ENCODE measurements at places on chromosomes 5 and 9. TPM values are rescaled to one million over a fixed set of nuclear protein-coding genes. Genes with fewer than 3 reads are reported as not detected.

- no peaks in the 10 kb centered on the region for H3K36me3 ChIP-seq
- peaks cover 76% of the 10 kb centered on the region for H3K27me3 ChIP-seq
- no peak overlapping the region for H3K4me3 ChIP-seq
- no peak overlapping the region for H3K27ac ChIP-seq
- no peak for DNase-seq
These were observed 12.7 kb upstream of the TMEM174 start for GRCh38 chr5:73160239-73160671.

- H3K27me3 ChIP-seq: no peaks in the 10 kb centered on the region
- no peak for DNase-seq
- peaks cover 45% of the 10 kb centered on the region for H3K4me1 ChIP-seq
These were observed 473 bp downstream of the ZBTB34 start for GRCh38 chr9:126860757-126861466.

- H3K36me3 ChIP-seq: peaks cover 12% of the 10 kb centered on the region
- H3K4me3 ChIP-seq: no peak overlapping the region
These were observed 118.2 kb downstream of the ENTREP1 start for GRCh38 chr9:69443178-69443577.

DNA sequence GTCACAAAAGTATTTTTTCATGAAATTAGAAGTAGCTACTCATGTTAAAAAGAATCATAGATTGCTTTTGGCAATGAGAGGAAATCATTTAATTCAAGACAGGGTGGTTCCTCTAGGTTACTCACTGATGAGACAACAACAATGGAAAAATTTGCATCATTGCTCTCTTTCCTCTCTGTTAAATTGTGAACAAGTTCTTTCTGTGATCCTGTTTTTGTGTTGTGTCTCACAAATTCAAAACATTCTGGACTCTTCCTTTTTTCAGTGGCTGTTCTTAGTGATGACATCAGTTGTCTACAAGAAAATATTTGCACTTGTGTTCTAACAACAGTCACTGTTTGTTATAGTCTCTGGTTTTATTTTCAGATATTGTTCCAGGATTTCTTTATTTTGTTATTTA is 95.3 kb downstream of the XRCC4 start:
- DNase-seq: no peak
- no peaks in the 10 kb centered on the region for H3K36me3 ChIP-seq
- no peaks in the 10 kb centered on the region for H3K27me3 ChIP-seq
- peaks cover 5% of the 10 kb centered on the region for H3K4me1 ChIP-seq
- H3K4me3 ChIP-seq: no peak overlapping the region

GRCh38 chr5:175599210-175599609 is 58.7 kb upstream of the HRH2 start:
- H3K36me3 ChIP-seq: no peaks in the 10 kb centered on the region
- H3K4me1 ChIP-seq: peaks cover 28% of the 10 kb centered on the region
- H3K27ac ChIP-seq: peak overlapping the region; percentile 88
- H3K4me3 ChIP-seq: peak overlapping the region; percentile 33
- DNase-seq: no peak

- H3K27me3 ChIP-seq: peaks cover 47% of the 10 kb centered on the region
- no peaks in the 10 kb centered on the region for H3K36me3 ChIP-seq
- no peak overlapping the region for H3K4me3 ChIP-seq
- no peak overlapping the region for H3K27ac ChIP-seq
- peaks cover 4% of the 10 kb centered on the region for H3K4me1 ChIP-seq
These were observed 4.9 kb upstream of the ROR2 start for GRCh38 chr9:91954841-91955471.

DNA sequence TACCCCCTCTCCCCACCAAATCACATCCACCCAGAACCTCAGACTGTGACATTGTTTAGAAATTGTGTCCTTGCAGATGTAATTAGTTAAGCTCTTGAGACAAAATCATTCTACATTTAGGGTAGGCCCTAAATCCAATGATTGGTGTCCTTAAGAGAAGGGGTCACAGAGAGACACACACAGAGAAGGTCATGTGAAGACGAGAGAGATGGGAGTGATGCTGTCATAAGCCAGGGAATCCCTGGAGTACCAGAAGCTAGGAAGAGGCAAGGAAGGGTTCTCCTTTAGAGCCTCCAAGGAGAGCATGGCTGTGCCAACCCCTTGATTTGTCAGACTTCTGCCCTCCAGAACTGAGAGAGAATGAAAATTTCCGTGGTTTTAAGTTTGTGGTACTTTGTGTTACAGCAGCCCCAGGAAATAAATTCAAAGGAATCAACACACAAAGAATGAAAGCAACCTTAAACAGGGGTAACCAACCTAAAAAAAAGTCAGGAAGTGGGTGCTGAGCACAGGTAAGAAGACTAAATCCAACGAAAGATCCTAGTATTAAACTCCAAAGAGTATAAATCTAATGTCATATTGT is 33.6 kb downstream of the TIMD4 start:
- peaks cover 5% of the 10 kb centered on the region for H3K27me3 ChIP-seq
- H3K27ac ChIP-seq: no peak overlapping the region
- no peaks in the 10 kb centered on the region for H3K36me3 ChIP-seq
- DNase-seq: no peak
- H3K4me1 ChIP-seq: no peaks in the 10 kb centered on the region
- H3K4me3 ChIP-seq: no peak overlapping the region

GRCh38 chr5:114330916-114331531 is 30.8 kb upstream of the KCNN2 start:
- no peak overlapping the region for H3K27ac ChIP-seq
- DNase-seq: no peak
- no peaks in the 10 kb centered on the region for H3K27me3 ChIP-seq
- no peaks in the 10 kb centered on the region for H3K36me3 ChIP-seq
- no peak overlapping the region for H3K4me3 ChIP-seq

- no peaks in the 10 kb centered on the region for H3K36me3 ChIP-seq
- H3K4me3 ChIP-seq: no peak overlapping the region
- no peaks in the 10 kb centered on the region for H3K27me3 ChIP-seq
These were observed 390.3 kb downstream of the ANXA1 start for GRCh38 chr9:73541923-73542322.

GRCh38 chr5:178186427-178186826 is 744 bp downstream of the GMCL2 start:
- no peak overlapping the region for H3K27ac ChIP-seq
- DNase-seq: no peak
- peaks cover 41% of the 10 kb centered on the region for H3K27me3 ChIP-seq
- H3K4me3 ChIP-seq: no peak overlapping the region

DNA sequence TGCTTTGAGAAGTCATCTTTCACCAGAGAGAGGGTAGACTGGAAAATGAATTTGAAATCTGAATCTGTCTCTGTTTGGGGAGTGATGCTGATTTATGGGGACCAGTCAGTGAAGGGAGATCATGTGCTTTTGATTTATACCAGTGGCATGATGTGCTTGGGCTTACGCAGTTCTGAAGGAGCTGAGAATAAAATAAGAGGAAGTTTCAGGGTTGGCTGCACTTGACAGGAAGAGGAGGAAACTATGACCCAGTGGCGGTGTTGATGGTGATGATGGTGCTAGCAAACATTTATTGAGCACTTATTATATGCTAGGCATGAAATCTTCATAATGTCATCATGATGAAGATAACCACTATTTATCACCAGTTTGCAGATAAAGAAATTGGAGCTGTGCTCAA is 136.4 kb upstream of the GLRA1 start:
- peaks cover 4% of the 10 kb centered on the region for H3K4me1 ChIP-seq
- no peaks in the 10 kb centered on the region for H3K27me3 ChIP-seq
- no peak for DNase-seq
- no peak overlapping the region for H3K4me3 ChIP-seq

- peaks cover 28% of the 10 kb centered on the region for H3K27me3 ChIP-seq
- H3K36me3 ChIP-seq: no peaks in the 10 kb centered on the region
- H3K27ac ChIP-seq: no peak overlapping the region
- H3K4me1 ChIP-seq: no peaks in the 10 kb centered on the region
These were observed 13.9 kb upstream of the UBLCP1 start for GRCh38 chr5:159249158-159249557.

DNA sequence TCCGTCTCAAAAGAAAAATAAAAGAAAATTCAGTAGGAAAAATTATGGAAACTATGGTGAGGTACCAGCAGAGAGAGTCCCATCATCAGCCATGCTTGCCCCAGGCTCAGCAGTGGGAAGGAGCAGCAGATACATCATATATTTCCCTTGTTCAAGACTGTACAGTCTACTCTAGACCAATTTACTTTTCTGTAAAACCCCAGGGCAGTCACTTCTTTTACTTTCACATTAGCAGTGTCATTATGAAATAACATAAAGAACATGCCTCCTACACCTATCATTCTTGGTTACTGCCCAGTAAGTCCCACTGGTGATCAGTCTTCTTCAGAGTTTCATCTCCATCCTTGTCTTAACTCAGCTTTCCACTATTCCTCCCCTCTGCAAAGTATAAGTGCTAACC is 1145.0 kb downstream of the MAT2B start:
- no peaks in the 10 kb centered on the region for H3K27me3 ChIP-seq
- DNase-seq: no peak
- H3K4me3 ChIP-seq: no peak overlapping the region

DNA sequence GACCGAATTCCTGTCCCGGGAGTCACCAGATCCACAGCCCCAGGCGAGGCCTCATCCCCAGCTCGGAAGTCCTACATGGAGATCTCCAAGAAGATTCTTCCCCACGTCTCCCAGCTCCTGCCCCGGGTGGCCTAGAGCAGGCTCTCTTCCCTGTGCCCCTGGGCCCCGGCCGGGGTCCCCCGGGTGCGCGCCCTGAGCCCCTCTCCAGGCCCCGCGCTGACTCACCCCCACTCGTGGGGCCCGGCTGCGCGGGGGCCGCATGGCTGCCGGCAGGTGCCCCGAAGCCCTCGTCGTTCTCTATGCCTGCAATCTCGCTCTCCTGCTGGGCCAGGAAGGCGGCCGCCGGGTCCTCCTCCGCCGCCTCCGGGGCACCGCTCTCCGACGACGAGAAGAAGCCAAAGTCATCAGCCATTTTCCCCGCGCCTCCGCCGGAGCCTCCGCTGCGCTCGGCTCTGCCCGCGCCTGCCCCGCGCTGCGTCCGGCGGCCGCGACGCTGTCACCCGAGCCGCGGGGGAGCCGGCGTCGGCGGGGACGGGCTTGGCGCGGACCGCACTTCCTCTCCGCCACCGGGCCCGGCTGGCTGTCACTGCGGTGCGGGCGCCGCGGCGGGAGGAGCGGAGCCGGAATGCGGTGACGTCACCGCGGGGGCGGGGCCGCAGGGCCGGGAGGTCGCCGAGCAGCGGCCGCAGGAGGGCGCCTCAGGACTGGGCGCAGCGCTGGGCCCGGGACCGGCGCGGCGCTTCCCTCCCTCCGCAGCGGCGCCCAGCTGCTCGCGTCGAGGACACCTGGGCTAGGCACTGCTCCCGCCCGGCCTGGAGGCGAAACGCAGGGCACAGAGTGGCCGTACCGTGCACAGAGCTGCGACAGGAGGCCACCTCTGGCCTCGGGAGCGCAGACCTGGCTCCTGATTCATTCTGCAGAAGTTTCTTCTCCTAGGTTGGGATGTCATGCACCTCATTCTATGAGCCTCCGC is at the start of gene CLTB:
CLTB (minus strand) TSS at position 588 of the 973 bp plus-strand sequence; CDS start at position 412, 176 bp downstream.
- peak within 1 kb of the TSS; percentile 93 for H3K27ac ChIP-seq
- H3K36me3 ChIP-seq: no peaks in the 10 kb centered on the region
- H3K4me1 ChIP-seq: peaks cover 56% of the 10 kb centered on the region
- H3K4me3 ChIP-seq: peak within 1 kb of the TSS; percentile 97
- no peaks in the 10 kb centered on the region for H3K27me3 ChIP-seq
- DNase-seq: peak; percentile 94

DNA sequence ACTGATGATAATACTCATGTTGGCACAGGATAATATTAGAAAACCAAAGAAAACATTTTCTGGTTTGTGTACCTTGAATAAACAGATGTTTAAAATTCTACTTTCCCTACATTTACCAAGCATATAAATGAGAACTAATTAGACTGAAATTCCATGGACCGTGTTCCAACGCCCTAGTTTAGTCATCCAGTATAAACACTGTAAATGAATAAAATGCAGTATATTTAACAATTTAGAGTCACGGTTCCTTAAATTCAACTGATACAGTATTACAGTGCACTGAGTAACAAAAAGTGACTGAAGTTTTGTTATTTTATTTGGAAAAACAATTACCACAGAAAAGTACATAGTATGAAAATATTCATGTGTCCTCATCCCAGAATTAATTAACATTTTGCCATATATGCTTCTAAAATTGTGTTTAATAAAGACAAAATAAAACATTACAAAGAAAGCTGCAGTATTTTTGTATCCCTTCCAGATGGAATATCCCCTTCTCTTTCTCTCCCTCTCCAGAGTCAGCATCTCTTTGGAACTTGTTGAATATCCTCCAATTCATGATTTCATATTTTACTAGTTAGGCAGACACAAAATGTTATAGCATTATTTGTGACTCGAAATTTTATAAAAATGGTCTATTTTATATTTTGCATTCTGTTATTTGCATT is 112.5 kb downstream of the HMHB1 start:
- H3K36me3 ChIP-seq: no peaks in the 10 kb centered on the region
- DNase-seq: no peak
- no peak overlapping the region for H3K4me3 ChIP-seq
- H3K27ac ChIP-seq: no peak overlapping the region

The GFRA3 gene
- 0.82 TPM for total RNA-seq

The SHOC1 gene
- not detected for total RNA-seq

The DDX4 gene
- not detected for total RNA-seq

The ACOT12 gene
- total RNA-seq: not detected

Measured in left ventricle myocardium inferior (tissue), 1 donor.